ENCODE measurements at places on chromosomes 6 and 20.

DNA sequence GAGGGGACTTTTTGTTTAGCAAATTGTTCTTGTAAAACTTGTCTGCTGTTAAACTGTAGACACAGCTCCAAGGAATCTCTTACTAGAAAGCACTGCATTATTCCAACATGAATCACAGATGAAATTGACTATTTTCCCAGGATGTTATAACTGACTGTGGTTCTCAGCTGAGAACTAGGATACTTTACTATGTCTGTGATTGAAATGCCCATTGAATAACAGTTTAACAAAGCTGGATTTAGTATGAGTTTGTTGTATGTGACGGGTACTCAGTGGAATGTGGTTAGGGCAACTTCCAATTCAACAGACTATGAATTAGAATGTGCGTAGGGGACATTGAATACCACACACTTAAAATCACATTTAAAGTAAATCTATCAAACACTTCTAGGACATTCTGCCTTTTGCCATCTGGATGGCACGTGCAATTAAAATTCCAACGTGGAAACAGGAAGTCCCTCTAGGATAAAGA is 193.4 kb upstream of the PREP start:
- DNase-seq: peak; percentile 71

- DNase-seq: peak; percentile 98
These were observed 24.4 kb upstream of the C6orf62 start for GRCh38 chr6:24743265-24743943.

DNA sequence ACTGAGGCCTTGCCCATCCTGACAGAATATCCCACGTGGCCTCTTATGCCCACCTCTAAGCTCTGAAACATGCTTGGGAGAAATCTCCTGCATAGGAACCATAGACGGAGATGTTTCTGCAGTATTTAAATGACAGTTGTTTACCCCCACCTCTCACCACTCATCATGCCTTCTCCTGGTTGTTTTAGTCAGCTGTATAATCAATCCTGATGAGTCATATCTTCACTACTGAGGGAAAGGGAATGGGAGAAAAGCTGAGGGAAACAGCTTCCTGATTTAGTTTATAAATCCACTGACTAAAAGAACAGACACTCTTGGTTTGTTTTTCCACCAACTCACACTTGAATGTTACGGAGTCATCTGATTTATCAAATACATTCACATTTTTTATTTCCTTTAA is 113.2 kb upstream of the TENT5A start:
- peak; percentile 14 for DNase-seq

DNA sequence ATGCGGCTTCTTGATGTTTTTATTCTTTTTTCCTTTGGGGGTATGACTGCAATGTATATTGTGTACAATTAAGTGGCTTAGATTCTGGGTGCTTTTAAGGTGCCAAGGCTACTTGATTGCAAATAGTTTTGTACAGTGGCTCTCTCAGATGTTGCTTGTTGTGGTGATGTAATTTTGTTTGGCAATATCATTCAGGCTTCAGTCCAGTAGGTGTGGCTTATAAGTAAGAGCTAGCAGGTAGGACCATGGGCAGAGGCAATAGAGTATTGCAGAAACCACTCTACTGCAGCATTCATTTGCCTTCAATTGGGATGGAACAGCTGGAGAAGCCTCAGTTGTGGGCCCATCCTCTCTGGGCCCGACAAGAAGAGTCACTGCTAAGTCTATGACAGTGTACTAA is 407.9 kb upstream of the MAN1A1 start:
- DNase-seq: no peak

DNA sequence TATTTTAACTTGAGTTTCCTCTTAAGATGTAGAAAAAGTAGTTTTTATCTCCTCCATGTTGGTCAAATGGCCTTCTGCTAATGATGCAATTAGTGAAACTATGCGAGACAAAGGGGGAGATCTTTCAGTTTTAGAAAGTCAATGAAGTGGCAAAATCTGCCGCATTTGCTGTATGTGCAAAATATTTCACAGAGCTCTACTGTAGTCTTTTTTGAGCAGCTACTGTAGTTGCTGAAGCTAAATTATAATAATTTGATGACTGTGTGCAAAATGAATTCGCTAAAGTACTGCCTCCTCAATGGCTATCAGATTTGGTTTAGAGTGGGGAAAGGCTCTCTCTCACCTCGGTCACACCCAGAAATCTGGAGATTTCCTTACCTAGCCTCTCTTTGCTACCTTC is 267.6 kb upstream of the ZFP64 start:
- DNase-seq: no peak

DNA sequence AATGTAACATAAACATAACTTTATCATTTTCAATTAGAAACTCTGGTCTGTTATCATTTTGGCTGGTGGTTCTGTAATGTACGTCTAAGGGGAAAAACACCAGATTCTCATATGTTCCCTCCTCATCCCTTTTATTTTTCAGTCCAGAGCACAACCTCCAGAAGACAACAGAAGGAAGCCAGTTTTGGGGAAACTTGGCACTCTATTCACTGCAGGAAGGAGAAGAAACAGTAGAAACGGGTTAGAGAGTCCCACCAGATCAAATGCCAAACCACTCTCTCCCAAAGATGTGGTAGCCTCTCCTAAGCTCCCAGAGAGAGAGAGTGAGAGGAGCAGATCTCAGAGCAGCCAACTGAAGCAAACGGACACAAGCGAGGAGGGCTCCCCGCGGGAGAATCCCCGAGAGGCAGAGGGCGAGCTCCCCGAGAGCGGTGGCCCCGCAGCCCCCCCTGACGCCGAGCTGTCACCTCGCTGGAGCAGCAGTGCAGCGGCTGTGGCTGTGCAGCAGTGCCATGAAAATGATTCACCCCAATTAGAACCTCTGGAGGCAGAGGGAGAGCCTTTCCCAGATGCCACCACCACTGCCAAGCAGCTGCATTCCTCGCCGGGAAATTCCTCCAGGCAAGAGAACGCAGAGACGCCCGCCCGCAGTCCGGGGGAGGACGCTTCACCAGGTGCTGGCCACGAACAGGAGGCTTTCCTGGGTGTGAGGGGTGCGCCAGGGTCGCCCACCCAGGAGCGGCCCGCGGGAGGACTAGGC is 117.8 kb downstream of the RTN4IP1 start:
- no peak for DNase-seq

GRCh38 chr6:20375436-20375835 is 26.2 kb upstream of the E2F3 start:
- DNase-seq: no peak

DNA sequence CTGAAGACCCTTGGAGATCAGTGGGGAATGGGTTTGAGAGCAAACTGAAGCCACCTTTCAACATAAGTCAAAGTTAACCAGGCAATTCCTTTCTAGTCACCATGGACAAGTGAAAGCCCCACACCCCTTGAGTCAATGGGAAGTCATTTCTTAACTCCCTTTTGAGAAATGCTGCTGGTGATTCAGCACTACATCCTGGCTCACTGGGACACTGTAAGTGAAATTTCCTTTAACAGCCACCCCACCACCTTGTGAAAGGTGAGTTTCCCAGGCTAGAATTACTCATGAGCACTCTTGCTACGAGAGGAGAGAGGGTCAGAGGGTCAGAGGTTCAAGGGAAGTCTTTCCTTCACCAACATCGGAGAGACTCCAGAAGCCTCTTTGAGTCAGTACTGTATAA is 93.3 kb upstream of the MARCKS start:
- no peak for DNase-seq

GRCh38 chr20:50256577-50256976 is 65.9 kb downstream of the CEBPB start:
- no peak for DNase-seq

DNA sequence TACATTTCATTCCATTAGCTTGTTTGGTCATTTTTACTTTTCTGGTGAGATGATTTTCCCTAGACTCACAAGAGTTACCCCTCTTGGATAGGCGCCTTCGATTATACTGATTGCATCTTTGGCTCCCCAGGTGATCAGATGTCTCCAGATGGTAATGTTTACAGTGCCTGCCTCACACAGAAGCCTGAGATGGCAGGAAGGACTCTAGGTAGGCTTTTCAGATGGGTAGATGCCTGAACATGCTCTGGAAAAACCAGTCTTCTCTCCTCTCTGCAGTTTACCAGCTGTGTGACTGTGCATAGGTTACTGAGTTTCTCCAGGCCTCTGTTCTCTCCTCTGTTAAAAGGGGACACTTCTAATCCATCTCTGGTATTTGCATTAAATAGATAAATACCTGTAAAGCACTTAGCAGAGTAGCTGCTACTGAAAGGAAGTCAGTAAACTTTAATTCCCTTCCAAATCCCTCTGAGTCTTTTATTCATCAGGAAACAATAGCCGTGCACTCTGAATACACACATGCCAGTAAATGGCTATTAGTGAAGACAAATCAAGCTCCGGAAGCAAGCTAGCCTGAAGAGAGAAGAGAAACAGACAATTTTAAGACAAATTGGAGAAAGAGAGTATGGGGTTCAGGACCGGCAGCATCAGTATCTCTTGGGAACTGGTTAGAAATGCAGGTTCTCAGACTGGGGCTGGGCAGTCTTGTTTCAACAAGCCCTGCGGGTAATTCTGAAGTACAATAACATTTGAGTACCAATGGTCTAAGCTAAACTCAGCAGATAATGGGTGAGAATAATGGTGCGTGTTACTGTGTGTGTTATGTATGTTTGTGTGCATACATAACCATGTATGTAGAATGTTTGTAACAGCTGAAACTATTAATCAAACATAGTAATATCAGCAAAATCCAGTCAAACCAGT is 139.4 kb downstream of the UST start:
- no peak for DNase-seq

DNA sequence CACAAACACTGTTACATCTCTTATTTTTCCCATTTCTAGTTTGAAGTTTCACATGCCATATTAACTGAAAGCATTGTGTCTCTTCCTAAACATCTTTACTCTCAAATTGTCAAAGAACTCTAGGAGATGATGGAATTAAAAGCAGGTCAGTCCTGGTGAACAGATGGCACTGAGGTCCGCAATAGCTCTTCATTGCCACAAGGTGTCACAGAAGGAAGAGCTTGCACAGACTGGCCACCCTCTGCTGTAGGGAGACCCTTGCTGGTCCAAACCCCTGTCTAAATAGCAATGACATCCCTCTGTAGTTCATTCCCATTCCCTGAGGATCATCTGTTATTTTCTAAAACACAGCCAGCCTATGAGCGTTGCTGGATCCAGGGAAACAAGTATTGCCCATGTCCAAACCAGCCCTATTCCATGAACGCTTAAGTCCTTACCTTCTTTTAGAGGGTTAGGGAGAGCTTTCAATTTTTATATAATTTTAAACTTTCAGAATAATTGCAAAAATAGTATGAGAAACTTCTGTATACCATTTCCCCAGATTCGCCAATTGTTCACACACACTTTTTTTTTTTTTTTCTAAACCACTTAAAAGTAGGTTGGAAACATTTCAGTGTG is 10.1 kb upstream of the HDAC2 start:
- no peak for DNase-seq

GRCh38 chr6:17666646-17667045 is 40.1 kb downstream of the NUP153 start:
- no peak for DNase-seq

DNA sequence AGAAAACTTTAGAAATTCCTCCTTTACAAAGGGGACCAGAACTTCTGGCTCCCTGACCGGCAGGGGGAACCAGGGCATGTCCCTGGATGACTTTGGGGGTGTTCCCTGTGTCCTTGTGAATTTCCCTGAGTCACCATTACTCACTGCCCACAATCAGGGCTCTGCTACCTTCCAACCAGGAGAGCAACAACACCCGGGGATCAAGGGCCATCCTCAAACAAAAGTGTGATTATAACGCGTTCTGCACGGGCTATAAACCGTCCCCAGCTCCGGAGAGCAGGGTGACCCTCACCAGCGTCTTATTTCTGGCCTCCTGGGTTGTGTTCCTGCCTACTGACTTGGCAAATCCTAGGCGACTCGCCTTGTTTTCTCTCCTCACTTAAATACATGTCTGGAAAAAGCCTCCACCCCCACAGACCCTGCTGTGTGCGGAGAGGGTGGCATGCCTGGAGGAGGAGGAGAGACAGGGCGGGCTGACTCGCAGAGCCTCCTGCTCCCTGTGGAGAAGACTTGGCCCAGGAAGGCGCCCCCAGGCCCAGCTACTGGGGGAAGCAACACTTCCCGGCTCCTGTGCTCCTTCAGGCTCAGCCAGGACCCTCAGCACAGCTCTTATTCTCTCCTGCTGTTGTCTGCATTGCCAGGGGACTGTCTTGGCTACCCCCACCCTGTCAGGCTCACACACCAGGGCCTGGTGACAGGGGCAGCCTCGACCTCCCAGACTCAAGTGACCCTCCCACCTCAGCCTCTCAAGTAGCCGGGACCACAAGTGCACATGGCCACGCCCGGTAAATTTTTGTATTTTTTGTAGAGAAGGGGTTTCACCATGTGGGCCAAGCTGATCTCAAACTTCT is 54.1 kb downstream of the FGD2 start:
- peak; percentile 86 for DNase-seq

GRCh38 chr6:38336922-38337321 is 302.8 kb downstream of the BTBD9 start:
- no peak for DNase-seq

GRCh38 chr6:38481851-38482250 is 157.9 kb downstream of the BTBD9 start:
- no peak for DNase-seq

DNA sequence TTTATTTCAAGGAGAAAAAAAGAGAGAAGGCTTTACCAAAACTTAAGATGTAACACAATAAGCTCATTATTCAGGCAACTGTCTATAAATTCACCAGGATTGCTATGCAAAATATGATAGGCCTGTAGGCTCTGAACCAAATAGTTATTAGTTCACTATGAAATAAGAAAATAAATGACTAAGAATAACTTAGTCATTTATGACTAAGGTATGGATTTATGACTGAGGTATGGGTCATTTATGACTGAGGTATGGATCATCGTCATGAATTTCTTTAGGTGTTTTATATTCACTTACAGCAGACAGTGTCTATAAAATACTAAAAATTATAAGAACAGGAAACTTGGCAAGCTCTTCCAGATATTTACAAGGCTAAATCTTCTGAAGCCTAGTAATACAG is 52.1 kb upstream of the SNX9 start:
- no peak for DNase-seq

DNA sequence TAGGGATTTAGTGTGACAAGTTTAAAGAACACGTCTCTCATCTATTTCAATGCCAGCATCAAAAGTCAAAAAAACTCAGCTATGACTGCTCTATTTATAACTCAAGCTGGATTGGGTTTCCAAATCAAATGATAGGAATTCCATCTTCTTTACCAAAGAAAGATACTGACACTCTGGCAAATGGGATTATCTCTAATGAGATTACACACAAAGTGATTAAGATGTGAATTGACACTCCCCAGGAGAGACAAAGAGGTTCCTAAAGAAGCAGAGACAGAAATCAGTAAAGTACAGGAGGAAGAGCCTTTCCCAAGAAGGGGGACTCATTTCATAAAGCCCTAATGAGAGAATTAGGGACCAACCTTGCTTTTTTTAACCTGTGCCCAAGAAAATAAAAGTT is 92.1 kb downstream of the ID4 start:
- DNase-seq: no peak

DNA sequence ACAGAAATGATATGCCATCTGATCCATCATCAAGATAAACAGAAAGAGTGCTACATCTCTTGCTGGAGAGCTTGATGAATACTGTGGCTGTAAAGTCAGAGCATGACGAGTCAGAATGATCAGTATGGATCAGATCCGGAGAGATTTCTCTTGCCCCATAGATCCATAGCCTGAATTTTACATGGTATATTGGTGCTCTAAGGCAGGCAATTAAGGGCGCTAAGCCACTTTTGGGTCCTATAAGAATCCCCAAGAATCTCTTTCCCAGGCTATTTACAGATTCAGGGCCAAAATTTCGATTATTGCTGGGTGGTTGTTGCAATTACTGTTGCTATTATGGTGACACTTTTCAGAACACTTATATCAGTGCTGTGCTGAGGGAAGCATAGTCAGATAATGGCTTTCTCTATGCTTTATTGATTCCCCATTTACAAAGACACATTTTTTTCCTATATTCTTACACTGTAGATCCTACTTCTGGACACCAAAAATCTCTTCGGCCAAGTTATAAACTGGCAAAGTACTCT is 94.4 kb downstream of the ADGRB3 start:
- DNase-seq: no peak

Data from fibroblast of the conjunctiva (primary cell).